ENCODE measurements at places on chromosomes 6 and 20.

DNA sequence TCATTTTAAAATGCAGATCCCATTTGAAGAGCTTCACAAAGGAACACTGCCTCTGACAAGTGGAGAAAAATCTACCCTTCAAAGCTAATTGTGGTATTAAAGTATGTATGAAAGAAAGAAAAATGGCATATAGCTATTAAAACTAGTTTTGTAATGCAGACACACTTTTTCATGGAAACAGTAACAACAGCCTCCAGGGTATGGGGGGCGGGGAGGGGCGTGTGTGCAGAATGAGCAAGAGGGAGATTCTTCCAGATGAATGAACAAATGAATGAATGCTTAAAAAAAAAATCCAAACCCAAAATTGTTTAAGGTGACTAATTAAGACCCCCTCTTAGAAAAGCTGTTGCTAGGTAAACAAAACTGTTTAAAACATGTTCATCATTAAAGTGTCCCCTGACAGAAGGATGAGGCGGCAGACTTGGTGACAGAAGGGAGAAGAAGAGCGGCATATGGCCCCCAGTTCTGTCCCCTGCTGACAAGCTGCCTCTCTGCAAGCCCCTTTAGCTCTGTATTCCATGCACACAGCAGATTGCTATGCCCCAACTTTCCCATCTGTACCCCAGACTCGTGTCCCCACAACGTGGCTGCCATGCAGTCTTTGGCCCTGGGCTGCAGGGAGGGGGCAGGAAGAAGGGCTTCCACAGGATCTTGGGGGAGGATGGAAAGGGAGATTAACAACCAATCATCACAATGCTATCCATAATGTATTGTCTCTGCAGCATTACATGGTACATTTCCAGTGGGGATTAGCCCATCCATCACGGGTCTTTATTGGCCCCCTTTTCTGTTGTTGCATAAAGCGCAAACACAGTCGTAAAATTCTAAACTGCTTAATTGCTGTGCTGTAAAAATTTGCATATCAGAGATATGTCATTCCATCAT, 108.4 kb upstream of the OLIG3 start:
- no peak for DNase-seq

DNA sequence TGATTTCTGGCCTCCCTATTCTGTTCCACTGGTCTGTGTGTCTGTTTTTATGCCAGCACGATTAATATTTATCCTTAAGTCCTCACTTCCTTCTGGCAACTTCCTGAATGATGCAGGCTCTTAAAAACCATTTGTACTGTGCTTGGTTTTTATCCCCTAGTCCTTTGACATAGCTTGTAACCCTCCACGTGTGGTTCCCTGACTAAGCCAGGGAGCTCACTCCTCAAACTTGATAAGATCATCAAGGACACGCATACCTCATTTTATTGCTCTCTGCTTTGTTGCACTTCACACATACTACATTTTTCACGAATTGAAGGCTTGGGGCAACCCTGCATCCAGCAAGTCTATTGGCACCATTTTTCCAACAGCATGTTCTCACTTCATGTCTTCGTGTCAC, 166.4 kb upstream of the UST start:
- DNase-seq: no peak

DNA sequence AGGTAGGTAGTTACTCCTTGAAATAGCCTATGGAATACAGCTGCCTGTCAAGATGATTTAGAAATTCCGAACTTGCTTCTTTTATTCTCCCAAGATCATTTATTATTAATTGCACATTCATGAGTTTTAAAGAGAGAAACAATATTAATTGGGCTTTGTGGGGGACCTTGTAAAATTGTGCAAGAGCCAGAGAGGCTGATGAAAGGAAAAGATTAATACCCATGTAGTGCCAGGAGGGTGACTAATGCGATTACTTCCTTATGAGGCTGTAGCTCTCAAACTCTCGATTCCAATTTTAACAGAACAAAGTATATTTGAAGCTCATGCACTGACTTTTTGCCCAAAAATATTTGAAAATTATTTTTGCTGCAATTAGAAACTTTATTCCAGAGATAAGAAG, 423.8 kb upstream of the ID4 start:
- no peak for DNase-seq

- no peak for DNase-seq
Measured at GRCh38 chr20:3803289-3803688, 7.2 kb downstream of the CDC25B start.

GRCh38 chr6:44227148-44227793, 3.9 kb downstream of the SLC29A1 start:
- no peak for DNase-seq

DNA sequence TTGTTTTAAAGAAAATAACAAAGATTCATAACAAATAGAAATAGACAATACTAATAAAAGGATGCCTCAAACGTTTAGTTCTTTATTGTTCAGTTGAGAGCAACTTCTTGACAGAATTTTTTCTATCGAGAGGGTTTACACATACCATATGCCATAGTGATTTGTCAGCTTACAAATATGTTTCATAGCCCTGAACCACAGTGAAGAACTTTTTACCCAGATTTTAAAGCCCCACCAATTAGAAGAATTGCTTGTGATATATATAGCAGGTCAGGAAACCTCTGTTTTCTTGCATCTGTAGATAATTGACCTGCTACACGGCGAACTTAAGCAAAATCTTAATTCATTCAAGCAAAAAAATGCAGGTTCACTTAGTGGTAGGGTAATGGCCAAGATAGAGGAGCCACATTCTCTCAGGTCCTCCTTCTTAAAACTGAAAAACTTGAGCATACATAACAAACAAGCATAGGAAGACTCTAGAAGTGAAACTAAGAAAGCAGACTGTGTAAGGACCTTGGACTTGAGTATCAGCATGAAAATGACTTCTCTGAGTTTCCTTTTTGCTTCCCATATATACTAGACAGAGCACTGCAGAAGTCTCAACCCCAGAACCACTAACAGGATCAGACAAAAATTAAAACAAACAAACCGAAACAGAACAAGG, 39.5 kb downstream of the CRISP1 start:
- no peak for DNase-seq

DNA sequence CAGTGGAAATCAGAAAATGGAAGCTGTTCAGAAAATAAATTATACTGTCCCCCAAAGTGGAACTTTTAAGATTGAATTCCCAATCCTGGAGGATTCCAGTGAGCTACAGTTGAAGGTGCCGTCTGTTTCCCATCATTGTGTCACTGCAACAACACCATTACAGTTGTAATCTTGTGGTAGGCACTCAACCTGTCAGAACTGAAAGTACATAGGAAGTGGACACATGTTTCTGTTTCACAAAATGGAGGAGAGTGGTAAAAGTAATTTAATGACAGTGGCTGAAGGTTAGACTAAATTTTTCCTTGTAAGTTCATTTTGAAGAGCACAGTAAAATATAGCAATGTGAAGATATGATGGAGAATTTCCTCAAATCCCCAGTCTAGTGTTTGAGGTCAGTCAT, 70.0 kb downstream of the CD109 start:
- no peak for DNase-seq

GRCh38 chr6:10412461-10413261, 2.2 kb downstream of the TFAP2A start:
- no peak for DNase-seq

All from SIG-M5 (cell line).